ENCODE measurements at places on chromosomes 7 and 10.

GRCh38 chr7:80907141-80907601 lies 11.7 kb downstream of the SEMA3C start:
- DNase-seq = no peak

GRCh38 chr7:123867225-123867624 lies 22.3 kb downstream of the HYAL4 start:
- no peak for DNase-seq

GRCh38 chr7:84389242-84389641 lies 194.7 kb upstream of the SEMA3A start:
- DNase-seq = no peak

DNA sequence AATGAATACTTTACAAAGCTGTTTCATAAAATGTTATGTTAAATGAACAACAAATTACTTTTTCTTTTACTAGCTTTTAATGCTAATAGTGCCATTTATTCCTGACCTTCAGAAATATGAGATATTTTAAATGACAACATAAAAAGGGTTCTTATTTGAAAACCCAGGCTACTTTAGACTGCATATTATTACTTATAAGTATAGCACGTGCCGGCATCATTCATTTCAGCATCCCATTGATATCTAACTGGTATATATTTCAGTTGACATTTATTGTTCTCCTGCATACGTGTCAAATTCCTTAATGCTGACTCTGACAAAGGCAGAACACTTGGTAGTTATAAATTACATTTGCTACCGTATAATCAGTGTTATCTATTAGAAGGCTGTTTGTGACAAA lies 35.3 kb downstream of the PNLIPRP2 start:
- DNase-seq = no peak

GRCh38 chr7:97731736-97732564 lies at the start of gene TAC1:
Gene TAC1, plus strand, starts transcription at chr7:97732086. Its CDS starts 527 bp downstream, at chr7:97732613.
- DNase-seq = no peak

DNA sequence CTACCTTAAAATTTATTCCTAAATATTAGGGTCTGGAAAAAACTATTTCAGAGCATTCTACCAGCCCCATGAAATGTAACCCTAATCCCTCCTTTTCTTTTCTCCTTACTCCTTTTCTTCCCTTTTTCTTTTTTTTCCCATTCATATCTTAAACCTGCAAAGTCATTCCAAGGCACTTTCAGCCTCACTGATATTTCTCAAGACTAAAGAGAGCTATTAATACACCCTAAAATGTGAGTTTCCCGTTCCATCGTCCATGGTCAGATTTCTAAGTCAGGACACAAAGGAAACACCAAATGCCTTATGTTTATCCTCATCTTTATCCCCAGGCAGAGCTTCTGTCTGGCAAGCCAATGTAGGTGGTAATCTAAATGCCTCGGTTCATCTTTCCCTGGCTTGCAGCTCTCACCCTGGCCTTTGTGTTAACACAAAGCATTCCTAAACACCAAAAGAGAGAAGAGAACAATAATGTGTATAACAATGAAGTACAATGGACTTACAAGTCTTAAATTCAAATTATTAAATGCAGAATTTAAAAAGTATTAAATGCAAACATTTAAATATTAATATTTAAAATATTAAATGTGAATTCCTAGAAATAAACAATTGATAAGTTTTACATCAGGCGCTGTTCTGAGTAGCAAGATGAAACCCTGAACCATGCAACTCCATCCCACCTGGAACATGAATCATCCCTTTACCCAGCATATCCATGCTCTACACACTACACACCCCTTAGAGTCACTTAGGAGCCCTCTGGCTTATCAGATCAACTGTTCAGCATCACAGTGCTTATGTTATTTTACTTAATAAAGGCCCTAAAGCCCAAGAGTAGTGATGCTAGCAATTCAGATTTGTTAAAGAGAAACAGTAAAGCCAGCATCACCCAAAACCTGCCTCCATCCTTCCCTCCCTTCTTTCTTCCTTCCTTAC lies 26.8 kb downstream of the MICU1 start:
- DNase-seq = no peak

- DNase-seq = no peak
These were observed 1086.9 kb downstream of the XPNPEP1 start for GRCh38 chr10:108836362-108836761.

DNA sequence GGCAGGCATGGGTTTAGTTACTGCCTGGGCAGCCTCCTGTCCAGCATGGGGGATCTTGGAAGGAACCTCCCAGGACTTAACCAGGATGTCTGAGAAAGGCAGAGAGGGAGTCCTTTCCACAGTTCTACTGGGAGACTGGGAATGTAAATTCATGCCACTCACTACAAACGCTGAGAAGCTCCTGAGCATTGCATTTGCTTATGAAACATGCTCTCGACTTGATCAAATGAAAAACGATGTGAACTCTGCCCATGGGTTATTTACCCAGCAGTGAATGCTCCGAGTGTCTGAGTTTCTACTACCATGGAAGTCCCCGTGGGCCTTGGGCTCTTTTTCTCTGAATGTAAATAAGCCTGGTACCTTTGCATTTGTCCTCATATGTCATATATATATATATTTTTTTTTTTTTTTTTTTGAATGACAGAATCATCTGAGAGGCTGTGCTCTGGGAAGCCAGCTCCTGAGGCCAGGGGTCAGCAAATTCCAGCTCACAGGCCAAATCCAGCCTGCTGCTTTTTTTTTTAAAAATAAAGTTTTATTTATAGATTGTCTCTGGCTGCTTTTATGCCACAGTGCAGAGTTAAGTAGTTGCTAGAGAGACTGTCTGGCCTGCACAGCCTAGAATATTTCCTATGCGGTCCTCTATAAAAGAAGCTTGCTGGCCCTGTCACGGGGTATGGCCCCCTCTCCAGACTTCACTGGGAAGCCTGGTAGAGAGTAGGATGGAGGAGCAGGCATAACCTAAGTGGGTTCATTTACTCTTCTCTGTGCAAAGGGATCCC lies 21.4 kb upstream of the RAPGEF5 start:
- no peak for DNase-seq

DNA sequence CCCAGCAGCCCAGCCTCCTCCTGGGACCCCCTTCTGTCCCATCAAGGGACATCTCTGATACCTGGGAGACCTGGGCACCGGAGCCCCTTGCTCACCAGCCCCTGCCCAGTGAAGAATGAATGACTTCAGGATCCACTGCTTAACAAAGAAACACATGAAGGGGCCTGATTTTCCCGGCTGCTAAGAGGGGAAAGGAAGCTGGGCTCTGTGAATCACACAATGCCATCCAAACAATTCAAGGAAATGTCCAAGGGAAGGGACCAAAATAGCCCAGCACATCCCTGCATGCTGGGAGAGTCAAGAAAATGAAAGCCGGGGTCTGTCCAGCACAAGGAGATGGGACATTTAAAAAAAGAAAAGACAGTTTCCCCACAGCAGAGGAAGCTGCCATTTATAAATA lies 128.7 kb upstream of the JCAD start:
- DNase-seq = no peak

- DNase-seq = no peak
These were observed 602.9 kb downstream of the IPMK start for GRCh38 chr10:57664815-57665214.

- DNase-seq = no peak
These were observed 521.6 kb upstream of the MGMT start for GRCh38 chr10:128945398-128945797.

DNA sequence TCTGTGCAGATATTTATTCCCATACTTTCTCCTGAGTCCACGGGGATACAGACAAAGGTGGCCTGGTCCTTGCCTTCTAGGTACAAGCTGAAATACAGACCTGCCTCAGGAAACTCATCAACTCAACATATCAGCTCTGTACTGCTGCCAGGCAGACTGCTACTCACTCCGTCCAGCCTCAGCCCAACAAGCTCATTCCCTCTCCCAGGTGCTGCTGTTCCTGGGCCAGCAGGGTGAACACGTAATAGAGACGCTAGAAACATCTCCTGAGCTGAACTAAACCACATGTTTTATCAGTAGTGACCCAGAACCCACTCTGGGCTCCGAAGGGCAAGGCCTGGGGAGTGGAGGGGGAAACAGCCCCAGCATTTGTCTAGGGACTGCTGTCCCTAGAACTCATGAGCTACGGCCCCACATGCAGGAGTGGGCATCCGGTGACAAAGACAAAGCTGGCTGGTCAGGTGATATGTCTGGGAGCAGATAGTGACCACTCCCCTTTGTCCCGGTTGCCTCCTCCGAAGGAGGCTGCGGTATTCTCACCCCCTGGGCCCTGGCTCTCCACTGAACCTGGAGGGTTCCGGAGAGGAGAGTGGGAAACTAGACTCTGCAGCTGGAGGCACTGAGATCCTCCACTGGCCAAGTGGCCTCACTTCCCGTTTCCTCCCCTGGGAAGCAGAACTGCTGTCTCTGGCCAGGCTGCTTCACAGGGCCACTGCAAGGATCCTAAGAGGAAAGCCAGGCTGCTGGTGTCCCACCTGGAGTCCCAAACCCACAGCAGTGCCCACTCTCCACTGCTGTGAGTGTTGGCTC lies 116.1 kb downstream of the FAM53B start:
- no peak for DNase-seq

GRCh38 chr10:63106111-63106755 lies 26.9 kb upstream of the NRBF2 start:
- no peak for DNase-seq

GRCh38 chr7:85215098-85215497 lies 28.2 kb upstream of the SEMA3D start:
- DNase-seq = no peak

DNA sequence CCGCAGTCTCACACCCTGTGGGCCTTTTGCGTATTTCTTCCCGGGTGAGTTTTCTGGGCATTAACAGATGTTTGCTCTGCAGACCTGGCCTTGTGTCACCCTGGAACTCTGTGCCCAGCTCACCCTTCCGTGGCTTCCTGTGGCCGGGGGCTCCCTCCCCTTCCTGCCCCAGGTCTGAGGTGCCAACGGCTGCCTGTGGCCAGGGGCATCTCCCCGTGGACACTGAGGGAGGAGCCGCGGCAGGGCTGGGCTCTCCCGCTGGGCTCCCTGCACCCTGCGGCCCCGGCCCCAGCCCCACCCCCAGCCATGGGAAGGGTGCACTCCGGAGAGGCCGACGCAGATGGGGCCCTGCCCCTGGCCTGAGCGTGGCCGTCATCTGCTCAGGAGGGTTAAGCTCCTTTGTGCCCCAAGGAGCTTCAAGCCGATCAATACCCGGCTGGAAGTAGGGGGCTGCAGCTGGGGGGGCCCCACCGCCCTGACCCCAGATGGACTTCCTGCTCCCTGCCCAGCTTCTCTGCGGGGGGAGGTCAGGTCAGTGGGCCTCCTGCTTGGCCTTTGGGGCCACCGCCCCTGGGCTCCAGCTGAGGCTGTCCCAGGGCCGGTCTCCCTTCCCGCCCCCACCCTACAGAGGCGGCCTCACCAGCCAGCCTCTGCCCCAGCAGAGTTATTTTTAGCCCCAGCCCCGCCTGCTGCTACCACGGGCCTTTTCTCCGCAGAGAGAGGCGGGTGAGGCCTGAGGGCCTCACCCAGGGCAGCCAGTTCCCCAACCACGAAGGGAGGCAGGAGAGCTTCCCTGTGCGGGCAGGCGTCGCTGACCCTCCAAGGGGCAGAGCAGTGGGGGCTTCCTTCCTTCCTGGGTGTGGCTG lies 24.2 kb downstream of the PWWP2B start:
- no peak for DNase-seq

- no peak for DNase-seq
These were observed 55.3 kb downstream of the RASGEF1A start for GRCh38 chr10:43211431-43212042.

DNA sequence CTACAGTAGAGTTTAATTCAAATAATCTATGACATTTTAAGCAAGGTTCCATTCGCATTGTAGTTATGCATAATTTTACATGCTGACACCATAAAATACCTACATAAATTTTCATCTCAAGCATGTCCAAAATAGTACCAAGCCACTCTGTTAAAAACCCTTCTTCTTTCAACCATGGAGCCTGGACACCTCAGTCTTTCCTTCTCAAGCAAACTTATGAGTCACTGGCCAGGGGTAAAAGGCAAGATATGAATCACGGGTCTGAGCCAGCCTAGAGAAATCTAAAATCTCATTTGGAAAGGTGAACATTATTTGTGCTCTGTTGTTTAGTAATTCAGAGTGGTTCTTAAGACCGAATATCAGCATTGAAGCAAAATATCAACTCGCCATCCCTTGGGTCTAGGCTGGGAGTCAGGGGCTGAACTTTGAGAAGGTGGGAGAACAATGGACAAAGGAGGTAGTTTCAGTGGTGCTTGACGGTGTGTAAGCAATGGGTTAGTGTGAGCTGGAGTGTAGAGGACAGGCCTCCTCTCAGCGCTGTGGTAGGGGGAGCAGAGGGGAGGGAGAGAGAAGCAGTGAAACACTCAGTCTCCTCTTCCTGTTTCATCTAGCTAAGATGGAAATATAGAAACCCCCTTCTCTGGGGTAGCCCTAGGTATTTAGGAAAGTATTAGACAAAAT lies 19.1 kb upstream of the GPAM start:
- DNase-seq = no peak

GRCh38 chr7:147937428-147937827 lies 653.1 kb upstream of the C7orf33 start:
- no peak for DNase-seq

DNA sequence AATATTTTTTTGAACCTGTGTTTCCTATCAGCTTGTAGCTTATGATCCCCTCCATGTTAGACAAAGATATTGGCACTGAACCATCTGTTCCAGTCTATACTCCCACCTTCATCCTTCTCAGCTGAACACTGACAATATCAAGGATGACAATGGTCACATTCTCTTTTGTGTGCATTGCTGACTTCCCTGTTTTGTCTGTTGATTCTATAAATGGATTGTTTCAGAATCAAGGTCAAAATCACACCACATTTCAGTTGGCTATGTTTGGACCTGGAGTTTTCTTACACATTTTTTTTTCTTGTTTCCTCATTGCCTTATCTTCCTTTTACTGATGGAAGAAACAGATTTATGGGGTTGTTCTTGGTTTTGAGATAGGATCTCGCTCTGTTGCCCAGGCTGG lies 11.3 kb upstream of the SMURF1 start:
- no peak for DNase-seq

- no peak for DNase-seq
These were observed 17.1 kb downstream of the TRIM24 start for GRCh38 chr7:138477081-138477578.

DNA sequence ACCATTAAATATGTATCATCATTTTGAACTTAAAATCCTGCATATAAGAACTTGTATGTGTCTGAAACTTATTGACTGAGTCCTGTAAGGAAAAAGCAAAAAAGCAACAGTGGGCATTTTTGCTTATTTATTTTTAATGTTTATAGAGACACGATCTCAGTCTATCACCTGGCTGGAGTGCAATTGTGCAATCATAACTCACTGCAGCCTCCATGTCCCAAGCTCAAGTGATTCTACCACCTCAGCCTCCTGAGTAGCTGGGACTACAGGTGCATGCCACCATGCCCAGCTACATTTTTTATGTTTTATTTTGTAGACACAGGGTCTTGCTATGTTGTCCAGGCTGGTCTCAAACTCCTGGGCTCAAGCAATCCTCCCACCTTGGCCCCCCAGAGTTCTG lies 32.2 kb downstream of the MYL10 start:
- no peak for DNase-seq

GRCh38 chr7:132536654-132537395 lies 39.4 kb downstream of the PLXNA4 start:
- no peak for DNase-seq

GRCh38 chr7:1535701-1536454 lies 5.4 kb downstream of the MAFK start:
- no peak for DNase-seq

- no peak for DNase-seq
These were observed 125.5 kb downstream of the CLEC2L start for GRCh38 chr7:139648941-139649425.

- no peak for DNase-seq
These were observed 529.4 kb upstream of the POT1 start for GRCh38 chr7:125459038-125459437.

- DNase-seq = no peak
These were observed 940.1 kb upstream of the SORCS1 start for GRCh38 chr10:108104551-108105156.
